ENCODE measurements at places on chromosomes 7 and 10.

DNA sequence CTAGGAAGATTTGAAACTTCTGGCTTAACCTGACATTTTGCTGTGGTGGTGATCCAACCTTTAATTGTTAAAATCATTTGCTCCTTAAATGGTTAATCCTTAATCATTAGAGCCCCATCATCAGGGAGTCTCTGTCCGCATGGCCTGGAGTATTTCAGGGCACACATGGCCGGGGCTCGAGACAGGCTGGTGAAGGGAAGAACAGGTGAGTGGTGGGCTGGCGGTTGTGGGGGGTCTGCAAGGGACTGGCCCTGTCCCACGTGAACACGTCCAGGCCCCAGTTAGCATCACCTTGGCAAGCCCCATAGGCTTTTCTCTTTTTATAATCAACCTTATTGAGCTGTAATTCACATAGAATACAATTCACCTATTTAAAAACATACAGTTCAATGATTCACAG lies 109.5 kb downstream of the DNAJB6 start:
- no peak for DNase-seq

DNA sequence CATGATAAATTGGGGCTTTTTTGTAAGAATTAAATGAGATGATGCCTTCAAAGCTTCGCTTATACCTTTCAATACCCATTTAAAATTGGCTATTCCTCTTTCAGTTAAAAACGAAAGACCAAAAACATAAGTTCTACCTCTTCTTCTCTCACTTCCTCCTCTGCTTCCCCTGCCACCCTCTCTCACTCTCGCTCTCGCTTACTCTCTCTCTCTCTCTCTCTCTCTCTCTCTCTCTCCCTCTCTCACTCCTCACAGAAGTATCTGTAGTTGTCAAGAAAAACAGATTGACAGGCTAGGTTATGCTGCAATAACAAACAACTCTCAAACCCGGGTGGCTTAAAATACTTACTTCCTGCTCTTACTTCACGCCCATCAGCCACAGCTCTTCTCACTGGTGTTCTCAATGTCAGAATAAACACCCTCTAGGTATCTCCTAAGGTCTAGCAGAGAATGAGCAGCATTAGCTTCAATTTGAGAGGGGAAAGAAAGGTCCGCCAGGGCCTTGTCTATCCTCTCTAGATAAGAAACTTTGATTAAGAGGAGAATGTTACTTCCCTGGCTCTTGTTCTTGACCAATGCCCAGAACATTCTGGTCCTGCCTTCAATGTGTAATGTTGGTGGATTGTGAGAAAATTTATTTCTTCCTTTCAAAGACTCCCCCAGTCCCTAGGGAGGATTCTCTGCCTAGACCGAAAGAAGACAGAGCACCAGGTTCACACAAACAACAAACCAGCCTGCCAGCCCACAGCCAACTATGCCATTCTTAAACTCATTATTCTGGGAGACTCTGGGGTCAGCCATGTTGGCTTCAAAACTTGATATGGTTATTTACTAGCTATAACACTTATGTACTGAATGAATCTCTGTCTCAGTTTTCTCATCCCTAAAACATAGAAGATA lies 1028.7 kb downstream of the XPNPEP1 start:
- DNase-seq = no peak

GRCh38 chr10:79938728-79939406 lies 10.0 kb downstream of the SFTPD start:
- DNase-seq = no peak

- DNase-seq = no peak
Observed at GRCh38 chr7:92797284-92797683, 39.1 kb downstream of the CDK6 start.

- DNase-seq = peak; percentile 66
Observed at GRCh38 chr7:114047889-114048288, 129.1 kb upstream of the PPP1R3A start.

DNA sequence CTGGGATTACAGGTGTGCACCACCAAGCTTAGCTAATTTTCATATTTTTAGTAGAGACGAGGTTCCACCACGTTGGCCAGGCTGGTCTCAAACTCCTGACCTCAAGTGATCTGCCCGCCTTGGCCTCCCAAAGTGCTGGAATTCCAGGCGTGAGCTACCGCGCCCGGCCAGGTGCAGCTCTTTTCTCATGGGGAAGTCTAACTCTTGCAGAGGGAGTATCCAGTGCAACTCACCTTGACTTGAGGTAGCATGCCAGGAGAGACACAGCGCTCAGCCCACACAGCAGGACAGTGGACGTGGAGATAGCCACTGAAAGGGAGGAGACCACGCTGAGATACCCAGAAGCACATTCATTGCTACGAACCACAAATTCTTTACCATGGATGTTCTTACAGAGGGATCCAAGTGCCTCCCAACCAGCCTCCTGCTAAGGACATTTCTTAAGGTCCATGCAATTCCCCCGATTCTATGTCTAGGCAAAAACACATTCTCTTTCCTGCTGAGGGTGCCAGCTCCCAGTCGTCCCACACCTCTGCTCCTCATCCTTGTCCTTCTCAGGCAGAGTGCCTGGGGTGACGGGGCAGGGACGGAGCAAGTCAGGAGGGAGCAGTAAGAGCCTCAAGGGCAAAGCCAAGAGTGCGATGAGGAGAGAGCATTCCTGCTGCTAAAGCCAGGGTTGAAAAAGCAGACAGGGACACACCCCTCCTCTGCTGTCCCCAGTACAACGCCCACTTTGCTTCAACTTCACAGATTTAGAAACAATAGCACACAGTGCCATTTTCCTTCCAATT lies 21.0 kb downstream of the IL15RA start:
- DNase-seq = no peak

DNA sequence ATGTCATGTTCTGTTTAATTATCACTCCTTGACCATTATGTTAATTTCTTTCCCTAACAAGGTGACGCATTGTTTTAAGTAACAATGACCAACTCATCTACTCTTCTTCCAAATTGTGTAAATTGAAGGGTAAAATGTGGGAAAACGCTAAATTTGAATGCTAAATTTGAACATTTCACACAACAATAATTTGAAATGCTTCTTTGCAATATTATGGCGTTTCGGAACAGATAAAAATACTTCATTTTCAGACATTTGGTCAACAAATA lies 29.2 kb upstream of the KMT2C start:
- DNase-seq = no peak

GRCh38 chr7:14288701-14289100 lies 299.2 kb upstream of the ETV1 start:
- DNase-seq = no peak
